ENCODE measurements at places on chromosomes 3 and 15.
A peak's percentile ranks its signal among the peaks of the same experiment; 100 is the strongest.

DNA sequence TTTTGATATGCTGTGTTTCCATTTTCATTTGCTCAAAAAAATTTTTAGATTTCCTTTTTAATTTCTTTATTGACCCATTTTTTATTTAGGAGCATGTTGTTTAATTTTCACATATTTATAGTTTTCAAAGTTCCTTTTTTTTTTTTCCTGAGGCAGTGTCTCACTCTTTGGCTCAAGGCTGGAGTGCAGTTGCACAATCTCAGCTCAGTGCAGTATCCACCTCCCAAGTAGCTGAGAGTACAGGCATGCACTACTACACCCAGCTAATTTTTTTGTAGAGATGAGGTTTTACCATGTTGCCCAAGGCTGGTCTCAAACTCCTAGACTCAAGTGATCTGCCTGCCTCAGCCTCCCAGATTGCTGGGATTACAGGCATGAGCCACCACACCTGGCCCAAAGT lies 36.2 kb downstream of the PFN2 start:
- no peak for DNase-seq

DNA sequence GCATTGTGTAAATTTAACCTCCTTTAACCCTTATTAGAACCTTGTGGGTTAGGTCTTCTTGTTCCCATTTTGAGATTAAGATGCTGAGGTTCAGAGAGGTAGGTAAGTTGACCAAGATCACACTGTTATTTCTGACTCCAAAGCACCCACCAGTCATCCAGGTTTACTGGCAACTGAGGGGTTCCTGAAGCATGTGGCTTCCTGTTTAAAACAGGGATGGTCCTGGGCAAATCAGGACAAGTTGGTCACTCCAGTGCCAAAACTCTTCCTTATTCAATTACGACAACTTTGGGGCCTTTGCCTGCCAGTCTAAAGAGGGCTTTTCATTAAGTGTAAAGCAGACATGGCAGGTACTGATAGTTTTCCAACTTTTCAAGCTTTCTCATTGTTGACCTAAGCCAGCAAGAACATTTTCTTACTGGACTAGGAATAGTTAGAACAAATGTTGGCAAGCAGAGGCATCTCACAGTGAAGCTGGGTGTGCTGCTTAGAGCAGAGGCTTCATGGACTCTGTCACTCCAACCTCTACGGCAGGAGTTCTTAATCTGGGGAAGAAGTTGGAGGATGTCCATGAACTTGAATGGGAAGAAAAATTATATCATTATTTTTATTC lies 149.4 kb upstream of the ADAMTS9 start:
- DNase-seq, result no peak

DNA sequence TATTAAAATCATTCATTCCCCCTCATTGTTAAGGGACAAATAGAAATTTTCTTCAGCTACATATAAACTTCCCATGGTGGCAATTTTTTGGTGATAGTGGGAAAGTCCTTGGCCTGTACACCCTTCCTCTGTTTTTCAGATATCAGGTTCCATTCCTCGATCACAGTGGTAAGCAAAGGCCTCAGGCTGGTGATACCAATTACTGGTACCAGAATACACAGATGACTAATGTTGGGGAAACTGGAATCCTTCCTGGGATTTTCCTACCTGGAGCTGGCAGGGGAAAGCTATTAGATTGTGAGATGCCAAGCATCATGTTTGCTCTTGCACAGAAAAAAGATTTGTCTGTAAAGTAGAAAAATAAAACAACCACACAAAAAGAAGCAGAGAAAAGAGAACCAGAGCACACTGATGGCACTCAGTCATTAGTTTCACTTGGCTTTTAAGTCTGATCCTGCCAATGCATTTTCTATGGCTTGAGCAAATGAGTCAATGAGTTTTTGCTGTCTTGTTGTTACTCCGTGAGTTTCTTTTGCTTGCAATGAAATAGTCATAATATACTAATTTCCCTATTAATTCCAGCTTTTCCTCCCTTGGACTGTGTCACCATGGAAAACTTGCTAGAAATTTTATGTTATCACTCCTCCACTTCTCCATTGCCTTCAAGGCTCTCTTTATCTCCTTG lies 795.0 kb downstream of the ROBO1 start:
- no peak for DNase-seq

DNA sequence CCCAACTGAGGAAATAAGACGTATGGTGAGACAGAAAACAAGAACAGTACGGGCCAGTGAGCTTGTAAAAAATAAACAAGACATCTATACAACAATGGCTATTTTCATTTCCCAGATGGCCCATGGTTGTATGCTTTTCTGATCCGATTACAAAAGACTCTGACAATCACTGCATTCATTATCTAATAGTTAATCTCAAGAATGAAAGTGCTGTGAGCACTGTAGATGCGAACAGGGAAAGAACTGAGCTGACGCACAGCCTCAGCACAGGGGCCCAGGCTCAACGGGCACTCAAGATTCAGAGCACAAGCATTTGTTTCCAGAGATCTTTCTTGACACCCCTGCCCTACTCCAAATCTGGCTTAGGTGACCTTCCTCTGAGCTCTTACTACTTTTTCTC lies 6.9 kb downstream of the MTMR10 start:
- DNase-seq, result no peak

DNA sequence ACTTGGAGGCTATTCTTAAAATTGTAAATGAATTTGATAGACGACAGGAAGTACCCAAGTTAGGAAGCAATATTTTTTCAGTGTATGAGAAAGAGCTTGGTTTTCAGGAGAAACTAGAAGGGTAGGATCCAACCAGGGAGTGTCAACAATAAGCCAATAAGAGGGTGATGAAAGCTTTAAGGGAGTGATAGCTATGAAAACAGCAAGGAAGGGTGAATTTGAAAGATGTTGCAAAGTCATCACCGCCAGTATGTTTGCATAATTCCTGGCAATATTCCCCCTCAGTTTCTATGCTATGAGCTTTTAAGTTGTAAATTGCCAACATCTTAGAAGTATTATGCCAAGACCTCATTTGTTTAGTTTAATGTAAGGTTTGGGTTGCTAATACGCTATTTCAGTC lies 11.8 kb upstream of the CSTA start:
- DNase-seq, result no peak

GRCh38 chr3:170142373-170142772 lies 39.2 kb downstream of the PHC3 start:
- no peak for DNase-seq

DNA sequence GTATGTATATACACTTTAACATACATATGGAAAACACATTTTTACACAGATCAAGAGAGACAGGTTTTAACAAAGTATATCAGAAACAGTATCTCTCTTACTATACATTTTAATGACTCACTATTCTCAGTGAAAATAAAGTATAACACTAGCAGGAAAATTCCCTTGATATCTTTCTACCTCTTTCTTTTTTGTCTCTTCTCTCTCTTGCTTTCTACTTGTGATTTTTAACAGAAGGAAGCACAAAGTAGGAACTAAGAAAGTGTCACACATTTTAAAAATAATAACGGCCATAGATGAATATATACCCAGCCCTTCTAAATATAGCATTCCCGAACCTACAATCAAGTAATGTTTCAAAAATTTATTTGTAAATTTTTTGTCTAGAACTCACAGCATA lies 4.8 kb downstream of the DENND4A start:
- DNase-seq, result no peak

- DNase-seq, result no peak
These were observed 10.2 kb upstream of the TRIM69 start for GRCh38 chr15:44726136-44726535.

- DNase-seq, result no peak
These were observed 157.5 kb downstream of the FBLN2 start for GRCh38 chr3:13706451-13706850.

DNA sequence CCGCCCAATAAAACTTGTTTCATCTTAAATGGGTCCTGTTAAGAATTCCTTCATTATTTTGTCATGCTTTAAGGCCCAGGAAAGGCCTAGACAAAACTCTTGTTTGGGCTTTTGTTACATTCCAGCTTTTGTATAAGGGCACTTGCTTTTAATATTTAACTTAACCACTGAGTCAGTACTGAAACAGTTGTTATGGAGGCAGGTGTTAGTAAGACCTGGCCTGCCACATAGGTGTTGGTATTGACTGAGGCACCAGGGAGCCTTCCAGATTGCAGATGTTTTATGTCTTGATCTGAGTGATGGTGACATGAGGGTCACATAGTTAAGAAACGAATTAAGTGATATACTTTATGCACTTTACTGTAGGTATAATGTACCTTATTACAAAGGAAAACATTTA lies 274.9 kb upstream of the TGFBR2 start:
- DNase-seq, result no peak

- DNase-seq, result no peak
These were observed 211.3 kb upstream of the NSMCE3 start for GRCh38 chr15:29480949-29481348.

GRCh38 chr3:157043771-157044170 lies 116.2 kb downstream of the CCNL1 start:
- DNase-seq, result no peak

- DNase-seq, result peak; percentile 98
These were observed at the start of gene TIMMDC1 for GRCh38 chr3:119498186-119499011. TIMMDC1 (plus strand) TSS chr3:119498547; CDS start chr3:119498734, 187 bp downstream.

DNA sequence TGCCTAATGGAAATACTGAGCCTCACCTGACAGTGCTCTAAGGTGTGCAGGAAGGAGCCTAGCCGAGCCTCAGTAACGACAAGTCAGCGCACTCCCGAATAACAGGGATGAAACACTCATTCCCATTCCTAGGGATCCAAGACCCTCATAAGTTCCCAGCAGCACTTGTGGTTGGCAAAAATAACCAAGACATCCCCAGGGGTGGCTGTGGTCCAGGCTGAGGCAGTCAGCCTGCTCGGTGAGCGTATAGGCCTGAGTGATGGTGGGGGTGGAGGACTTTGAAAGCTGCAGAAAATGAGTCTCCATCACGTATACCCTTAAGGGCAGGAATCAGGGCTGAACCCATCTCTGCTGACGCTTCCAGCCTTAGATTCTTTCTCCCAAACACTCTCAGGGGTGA lies 120.1 kb downstream of the SMAD6 start:
- no peak for DNase-seq

GRCh38 chr3:1469687-1470086 lies 376.9 kb downstream of the CNTN6 start:
- no peak for DNase-seq

GRCh38 chr3:98596541-98597500 lies 3.4 kb upstream of the CPOX start:
- DNase-seq, result peak; percentile 43

GRCh38 chr15:43151688-43152087 lies 18.3 kb downstream of the TMEM62 start:
- peak; percentile 77 for DNase-seq

GRCh38 chr15:85475711-85476110 lies 95.3 kb downstream of the AKAP13 start:
- DNase-seq, result no peak

GRCh38 chr3:312160-312733 lies 115.7 kb downstream of the CHL1 start:
- no peak for DNase-seq

DNA sequence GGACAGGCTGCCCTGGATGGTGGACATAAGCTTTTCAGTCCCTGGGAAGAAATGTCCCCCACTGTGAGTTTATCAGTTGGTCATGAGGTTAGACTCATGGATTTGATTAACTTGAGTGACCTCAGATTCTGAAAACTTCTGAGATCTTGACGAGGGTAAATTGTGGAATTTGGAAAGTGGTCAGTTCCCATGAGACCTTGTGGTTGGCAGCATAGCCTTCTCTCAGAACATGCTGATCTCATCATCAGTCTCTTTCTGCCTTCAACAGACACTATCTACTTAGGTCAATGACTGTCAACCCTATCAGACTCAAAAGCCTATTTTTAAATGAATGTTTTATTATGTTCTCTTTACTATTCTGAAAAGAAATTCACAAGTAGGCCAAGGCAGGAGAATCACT lies 45.6 kb upstream of the NDUFB4 start:
- DNase-seq, result no peak

- no peak for DNase-seq
These were observed 13.1 kb downstream of the PLA2G4F start for GRCh38 chr15:42143356-42143755.

DNA sequence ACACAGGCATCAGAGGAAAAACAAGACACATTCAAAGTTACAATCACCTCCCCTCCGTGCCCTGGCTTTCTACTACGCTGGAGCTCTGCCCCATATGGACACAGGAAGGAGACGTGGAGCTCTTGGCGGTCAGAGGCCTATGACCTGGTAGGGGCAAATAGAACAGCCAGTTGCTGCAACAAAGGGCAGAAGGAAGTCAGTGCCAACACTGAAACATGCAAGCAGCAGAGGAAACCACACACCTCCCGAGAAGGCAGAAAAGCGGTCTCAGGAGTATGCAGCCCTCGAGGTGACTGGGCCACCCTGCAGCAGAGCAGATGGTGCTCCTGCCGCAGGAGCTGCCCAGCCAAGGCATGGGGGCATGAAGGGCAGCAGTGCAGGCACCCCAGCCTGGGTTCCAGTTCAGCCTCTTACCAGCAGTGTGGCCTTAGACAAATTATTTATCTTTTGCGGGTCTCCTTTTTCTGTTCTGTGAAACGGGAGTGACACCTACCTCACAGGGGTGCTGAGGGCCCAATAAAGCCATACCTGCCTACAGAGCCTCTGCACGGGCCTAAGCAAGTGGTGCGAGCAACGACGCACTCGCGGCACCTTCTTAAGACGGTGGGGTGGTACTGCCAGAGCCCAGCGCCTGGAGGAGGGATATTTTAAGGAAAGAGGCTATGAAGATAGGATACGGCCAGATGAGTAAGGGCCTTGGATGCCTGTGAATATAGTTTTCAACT lies 8.6 kb downstream of the ZXDC start:
- no peak for DNase-seq

DNA sequence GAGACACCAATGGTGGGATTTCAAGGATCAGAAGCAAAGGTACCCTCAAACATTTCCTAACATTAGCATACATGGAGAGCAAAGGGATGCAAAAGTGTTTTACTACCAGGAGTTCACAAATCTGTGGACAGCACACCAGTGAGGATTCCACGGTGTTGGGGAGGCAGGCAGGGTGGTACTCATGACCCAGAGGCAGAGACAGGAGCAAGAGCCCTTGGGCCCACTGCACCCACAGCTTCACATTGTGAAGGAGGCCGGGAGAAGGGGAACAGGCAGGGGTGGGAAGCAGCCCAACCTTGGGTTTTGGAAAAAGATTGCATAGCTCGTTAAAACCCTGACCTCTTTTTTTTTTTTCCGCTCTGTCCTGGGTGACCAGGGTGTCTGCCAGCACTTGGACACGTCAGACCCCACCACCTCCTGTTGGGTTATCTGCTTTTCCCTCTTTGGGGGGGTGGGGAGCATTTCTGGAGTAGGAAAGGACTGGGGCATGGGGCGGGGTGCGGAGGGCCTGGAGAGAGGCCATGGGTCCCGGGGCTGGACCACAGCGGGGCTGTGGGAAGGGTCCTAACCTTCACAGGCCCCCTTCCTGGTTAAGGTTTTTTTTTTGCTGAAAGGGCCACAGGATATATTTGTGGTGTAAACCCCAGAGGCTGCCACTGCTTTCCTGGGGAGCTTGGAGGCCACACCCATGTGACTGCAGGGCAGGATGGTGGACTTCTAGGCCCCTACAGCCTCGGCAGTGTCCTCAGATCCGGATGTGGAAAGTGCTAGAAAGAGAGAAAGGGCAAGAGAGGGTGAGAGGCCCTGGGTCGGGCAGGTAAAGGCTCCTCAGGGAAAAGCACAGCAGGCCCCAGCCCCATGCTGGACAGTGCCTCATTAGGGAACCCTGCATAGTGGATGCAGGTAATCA lies 12.5 kb downstream of the SH2D7 start:
- no peak for DNase-seq
